ENCODE measurements at places on chromosomes 7 and 10.

GRCh38 chr10:110600487-110601101 lies 33.1 kb downstream of the SMC3 start:
- DNase-seq: no peak

DNA sequence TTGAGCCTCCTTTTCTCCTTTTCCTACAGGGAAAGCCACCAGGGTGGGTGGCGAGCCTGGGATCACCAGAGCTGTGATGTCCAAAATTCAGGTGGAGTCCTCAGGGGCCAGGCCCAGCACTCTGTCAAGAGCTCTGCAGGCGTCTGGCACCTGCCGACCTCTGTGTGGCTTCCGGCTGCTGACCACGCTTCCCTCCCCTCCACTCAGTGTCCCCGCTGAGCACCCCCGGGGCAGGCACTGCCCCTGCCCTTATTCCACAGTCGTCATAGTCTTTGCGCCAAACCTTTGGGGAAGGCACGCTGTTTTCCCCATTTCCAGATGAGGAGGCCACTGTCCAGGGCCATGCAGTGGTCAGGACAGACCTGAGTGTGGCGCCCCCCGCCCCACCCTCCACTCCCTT lies 7.5 kb downstream of the MTG1 start:
- no peak for DNase-seq

DNA sequence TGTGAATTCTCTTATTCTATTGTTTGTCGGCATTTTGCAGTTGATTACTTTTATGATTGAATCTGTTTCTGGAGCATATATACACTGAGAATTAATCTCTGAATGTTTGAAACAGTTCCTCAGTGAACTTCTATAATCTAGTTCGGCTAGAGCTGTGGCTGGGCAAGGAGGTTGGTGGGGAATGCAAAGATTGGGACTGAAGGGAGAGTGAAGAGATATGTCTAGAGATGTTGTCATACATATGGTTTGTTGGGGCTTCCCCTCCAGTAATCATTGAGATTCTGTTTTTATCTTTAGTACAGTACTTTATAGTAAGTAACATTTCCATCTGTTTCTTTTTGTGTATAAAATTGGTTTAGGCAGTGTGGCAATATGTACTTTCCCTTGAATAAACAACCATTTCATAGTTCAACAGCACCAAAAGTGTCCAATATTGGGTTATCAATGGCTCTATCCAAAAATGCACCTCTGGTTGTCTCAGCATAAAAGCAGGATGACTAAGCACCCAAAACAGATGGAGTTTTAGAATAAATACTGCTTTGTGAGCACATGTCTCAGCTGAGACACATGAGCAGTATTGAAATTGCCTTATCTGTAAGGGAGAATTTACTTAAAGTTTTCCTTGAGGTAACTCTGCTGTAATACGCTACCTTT lies 36.7 kb downstream of the WAC start:
- DNase-seq: no peak

GRCh38 chr7:24722386-24723177 lies 34.7 kb downstream of the GSDME start:
- no peak for DNase-seq
